ENCODE measurements at places on chromosomes 13 and 19.

DNA sequence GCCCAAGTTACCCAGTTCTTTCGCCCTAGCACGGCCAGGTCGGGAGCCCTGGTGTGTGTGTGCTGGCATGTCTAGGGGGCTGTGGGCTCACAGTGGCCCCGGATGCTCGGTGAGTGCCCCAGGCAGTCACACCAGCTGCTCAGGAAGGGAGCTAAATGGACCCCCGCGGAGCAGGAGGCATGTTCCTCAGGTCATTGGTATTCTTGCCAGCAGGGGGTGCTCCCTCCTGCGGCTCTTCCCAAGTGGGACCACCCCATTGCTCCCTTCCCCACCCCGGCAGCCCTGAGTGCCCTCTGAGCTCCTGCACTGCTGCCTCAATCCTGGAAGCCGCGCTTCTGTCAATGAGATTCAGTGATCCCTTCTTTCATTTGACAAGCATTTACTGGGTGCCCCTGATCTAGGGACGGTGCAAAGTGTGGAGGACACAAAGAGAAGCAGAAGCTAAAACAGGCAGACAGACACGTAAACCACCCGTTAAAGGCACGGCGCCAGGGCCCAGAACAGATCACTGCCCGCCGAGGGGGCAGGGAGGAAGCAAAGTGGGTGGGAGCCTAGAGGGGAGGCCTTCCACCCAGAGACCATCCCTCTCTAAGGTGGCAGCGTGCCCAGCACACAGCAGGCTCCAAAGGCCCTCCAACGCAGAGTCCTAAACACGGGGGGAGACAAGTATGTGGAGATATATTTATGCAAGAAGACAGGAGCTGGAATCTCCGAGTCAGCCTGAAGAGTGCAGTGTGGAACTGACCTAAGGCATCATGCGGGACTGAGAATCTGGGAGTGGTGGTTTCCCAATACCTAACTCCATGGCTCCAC is 5.2 kb upstream of the ADPRHL1 start:
- no peak for DNase-seq

DNA sequence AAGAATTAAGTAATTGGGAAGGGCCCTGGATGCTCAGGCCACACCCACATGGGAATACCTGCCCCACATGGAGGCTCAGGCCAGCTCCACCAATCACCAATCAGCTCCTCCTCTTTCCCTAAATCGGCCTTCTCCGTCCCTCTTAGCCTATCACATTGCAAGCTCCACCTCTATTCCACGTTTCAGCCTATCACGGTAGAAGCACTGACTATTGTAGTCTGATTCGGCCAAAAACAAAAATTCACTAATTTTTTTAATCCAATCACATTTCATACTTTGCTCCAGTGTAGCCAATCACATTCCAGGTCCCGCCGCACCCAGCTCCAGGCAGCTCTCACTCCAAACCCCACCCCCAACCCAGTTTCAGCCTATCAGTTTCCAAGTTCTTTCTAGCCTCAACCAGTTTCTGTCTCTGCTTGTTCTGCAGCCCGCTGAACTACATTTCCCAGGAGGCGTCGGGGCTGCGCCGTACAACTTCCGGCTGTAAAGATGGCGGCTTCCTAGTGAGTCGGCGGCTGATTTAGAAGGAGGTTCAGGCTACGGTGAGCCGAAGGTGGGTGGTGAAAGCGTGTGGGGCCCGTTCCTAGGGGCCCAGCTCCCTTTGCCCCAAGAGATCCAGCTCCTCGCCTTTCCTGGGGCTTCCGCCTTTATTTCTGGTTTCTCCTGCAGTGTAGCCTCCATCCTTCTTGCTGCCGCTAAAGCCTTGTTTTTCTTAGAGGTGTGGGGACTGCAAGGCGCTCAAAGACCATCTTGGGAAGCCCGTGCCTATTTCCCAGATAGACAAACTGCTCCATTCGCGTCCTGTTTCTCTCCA is at the start of gene BABAM1:
Gene BABAM1, plus strand, starts transcription at position 469 of the 814 bp plus-strand sequence. CDS start 1,364 bp downstream, outside the sequence.
- peak; percentile 99 for DNase-seq

DNA sequence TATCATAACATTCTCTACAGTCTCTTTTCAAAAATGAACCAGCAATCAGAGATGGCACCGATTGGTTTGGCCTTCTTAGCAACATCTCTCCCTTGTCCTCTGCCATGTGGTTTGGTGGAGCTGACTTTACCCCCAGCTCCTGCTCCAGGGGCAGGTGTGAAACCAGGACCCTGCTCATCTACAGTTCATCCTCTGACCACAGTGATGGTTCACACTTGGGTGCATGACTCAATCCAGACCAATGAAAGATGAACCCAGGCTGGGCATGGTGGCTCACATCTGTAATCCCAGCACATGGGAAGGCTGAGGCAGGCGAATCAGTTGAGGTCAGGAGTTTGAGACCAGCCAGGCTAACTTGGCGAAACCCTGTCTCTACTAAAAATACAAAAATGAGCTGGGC is 33.6 kb upstream of the FFAR2 start:
- no peak for DNase-seq

- DNase-seq: no peak
Observed at GRCh38 chr19:14142262-14143190, 6.1 kb upstream of the ASF1B start.

DNA sequence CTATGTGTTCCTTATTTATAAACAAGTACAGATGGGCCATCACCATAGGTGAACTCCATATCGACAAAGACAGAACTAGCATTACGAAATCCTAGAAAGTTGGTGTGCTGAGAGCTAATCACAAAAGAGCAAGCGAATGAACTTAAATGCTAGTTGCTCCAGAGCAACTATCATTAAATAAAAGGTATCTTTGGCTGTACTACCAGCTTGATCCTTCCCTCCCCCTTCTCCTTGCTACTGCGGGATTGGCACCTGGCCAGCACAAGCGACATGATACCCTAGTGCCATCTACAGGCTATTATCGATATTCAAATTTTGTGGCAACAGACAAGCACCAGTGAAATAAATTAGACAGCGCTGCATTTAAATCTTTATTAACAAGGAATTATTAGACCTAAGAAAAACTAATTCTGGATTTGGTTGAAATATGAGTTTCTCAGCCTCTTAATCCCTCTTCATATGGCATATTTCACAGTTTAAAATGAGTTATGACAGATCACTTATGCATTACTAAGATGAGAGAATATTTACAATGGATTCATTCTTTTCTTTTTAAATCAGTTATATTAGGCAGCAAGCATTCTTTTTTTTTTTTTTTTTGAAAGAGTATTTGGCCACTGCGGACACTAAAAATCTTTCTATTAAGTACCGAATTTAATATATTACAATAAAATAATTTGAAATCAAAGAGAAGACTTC is 5.8 kb downstream of the PCDH9 start:
- peak; percentile 79 for DNase-seq

DNA sequence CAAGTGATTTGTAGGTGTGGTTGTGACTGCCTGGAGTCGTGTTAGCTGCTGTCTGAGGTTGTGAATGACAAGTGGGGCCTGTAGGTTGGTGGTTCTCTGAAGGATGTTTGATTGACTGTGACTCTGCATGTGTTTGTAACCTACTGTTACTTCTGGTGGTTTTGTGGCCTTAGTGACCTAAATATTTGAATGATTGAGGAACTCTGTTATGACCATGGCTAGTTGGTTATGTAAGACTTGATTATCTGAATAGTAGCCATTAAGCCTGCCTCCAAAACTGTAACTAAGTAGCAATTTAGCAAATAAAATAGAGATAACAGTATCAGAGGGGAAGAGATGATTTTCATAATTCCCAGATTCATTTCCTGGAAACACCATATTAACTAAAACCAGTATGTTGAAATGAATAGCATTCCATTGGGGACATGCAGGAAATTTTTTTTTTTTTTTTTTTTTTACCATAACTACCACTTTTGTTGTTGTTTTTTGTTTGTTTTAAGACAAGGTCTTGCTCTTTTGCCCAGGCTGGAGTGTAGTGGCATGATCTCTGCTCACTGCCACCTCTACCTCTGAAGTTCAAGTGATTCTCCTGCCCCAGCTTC is 865 bp downstream of the ZNF382 start:
- no peak for DNase-seq

DNA sequence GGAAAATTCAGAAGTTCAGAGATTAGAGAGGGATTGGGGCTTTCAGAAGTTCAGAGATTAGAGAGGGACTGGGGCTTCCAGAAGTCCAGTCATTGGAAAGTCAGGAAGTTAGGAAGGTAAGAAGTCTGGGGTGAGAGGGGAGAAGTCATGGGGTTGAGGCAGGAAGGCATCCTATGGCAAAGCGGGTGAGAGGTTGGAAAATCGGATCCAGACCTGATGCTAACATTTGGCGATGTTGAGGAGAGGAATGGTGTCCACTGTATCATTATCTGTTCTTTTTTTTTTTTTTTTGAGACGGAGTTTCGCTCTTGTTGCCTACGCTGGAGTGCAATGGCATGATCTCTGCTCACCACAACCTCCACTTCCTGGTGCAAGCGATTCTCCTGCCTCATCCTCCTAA is 11.1 kb downstream of the SYT3 start:
- DNase-seq: no peak

GRCh38 chr19:55160128-55160985 is 2.8 kb upstream of the TNNI3 start:
- DNase-seq: peak; percentile 79

DNA sequence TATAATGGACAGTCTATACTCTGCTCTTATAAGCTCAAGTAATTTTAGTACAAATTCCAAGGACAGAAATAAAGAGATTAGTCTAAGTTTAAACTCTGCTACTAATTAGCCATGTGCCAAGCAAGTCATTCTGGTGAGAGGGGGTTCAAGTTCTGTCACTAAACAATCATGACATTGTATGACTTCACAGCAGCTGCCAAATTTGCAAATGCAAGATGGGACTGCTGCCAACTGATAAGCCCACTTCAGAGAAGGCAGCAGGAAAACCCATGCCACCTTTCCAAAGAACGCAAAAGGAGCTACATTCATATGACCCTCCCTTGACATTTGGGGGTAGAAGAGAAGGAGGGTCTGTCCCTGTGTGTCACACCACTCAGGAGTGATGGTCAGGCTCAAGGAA is 60.7 kb upstream of the RFXAP start:
- DNase-seq: no peak
